Hepatocyte (in vitro differentiated cells): ENCODE measurements at places on chromosomes 2 and 18. TPM values are rescaled to one million over a fixed set of nuclear protein-coding genes. Genes with fewer than 3 reads are reported as not detected.

NEB gene
- 2.2 and 3.3 TPM in 2 replicates for total RNA-seq

UGT1A6 gene
- 3.4 and 3.6 TPM in 2 replicates for total RNA-seq

FSIP2 gene
- total RNA-seq, result 8.6 and 9.4 TPM in 2 replicates

MTCL1 gene
- 16.5 and 19.7 TPM in 2 replicates for total RNA-seq

ERFE gene
- 0.27 TPM in 1 of 2 replicates, not detected in the other for total RNA-seq

DNA sequence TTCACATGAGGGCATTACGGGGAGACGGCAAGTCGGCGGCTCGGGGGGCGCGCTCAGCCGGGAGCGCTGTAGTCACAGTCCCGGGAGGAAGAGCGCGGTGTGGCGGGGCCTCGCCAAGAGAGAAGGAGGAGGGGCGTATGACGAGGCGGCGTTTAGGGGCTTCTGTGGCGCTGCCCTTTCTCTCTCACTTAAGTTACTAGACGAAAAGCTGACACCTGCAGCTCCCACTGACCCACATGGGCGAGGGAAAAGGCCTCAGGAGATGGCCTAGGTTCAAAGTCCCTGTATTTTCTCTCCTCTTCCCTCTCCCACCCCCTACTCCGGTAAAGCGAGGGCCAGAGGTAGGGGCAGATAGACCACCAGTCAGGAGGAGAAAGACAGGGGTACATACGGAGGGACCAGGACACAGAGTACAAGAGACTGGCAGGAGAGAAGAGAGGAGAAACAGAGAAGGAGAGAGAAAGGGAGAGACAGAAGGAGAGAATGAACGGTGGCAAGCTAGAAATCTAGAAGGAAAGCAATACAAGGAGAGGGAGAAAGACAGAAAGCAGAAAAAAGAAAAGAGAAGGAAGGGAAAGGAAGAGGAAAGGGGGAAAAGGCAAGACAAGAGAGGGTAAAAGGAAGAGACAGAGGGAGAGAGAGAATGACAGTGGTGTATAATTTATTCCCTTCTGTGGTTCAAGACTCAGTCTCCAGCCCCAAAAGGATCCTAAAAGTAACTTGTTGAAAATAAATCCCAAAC lies 3.8 kb downstream of the SIX2 start:
- H3K36me3 ChIP-seq, result no peaks in the 10 kb centered on the region
- H3K4me3 ChIP-seq, result peak overlapping the region; percentile 26
- peaks cover 24% of the 10 kb centered on the region for H3K4me1 ChIP-seq
- H3K27me3 ChIP-seq, result peaks cover 91% of the 10 kb centered on the region
- no peak for DNase-seq

DNA sequence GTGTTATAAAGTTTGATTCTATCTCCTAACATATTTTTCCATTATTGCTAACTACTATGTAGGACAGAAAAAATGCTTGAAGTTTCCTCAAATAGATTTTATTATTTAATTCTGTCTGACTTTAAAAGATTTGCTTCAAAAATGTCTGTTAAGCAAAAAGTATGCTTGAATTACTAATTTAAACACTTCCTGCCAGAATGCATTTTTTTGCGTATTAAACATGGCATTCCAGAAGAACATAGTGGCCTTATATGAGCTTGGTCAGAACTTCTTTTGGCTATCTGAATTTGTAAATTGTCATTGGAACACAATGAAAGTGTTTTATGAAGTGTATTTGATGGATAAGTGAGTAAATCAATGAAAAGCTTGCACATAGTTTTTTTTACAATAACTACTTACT lies 37.8 kb downstream of the MBD5 start:
- no peaks in the 10 kb centered on the region for H3K36me3 ChIP-seq
- no peak for DNase-seq
- no peaks in the 10 kb centered on the region for H3K4me1 ChIP-seq
- no peak overlapping the region for H3K27ac ChIP-seq
- H3K4me3 ChIP-seq, result no peak overlapping the region
- no peaks in the 10 kb centered on the region for H3K27me3 ChIP-seq

GRCh38 chr18:14767474-14767873 lies 19.5 kb downstream of the ANKRD30B start:
- H3K36me3 ChIP-seq, result no peaks in the 10 kb centered on the region
- H3K4me1 ChIP-seq, result no peaks in the 10 kb centered on the region
- H3K27ac ChIP-seq, result no peak overlapping the region
- H3K4me3 ChIP-seq, result no peak overlapping the region

DNA sequence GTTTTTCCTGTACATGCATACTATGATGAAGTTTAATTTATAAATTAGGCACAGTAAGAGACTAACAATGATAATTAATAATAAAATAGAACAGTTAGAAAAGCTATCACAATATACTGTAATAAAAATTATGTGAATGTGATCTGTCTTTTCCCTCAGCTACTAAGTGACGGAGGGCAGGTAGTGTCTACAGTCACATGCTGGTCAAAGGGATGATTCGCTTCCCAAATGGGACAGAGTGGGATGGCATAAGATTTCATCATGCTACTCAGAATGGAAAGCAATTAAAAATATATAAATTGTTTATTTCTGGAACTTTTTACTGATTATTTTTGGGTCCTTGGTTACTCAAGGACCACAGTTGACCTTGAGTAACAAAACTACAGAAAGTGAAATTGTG lies 71.5 kb downstream of the DAW1 start:
- H3K4me1 ChIP-seq, result no peaks in the 10 kb centered on the region
- no peak overlapping the region for H3K4me3 ChIP-seq
- H3K36me3 ChIP-seq, result no peaks in the 10 kb centered on the region
- H3K27ac ChIP-seq, result no peak overlapping the region
- H3K27me3 ChIP-seq, result no peaks in the 10 kb centered on the region
- DNase-seq, result no peak

GRCh38 chr18:7616661-7617060 lies 49.5 kb downstream of the PTPRM start:
- no peaks in the 10 kb centered on the region for H3K36me3 ChIP-seq
- no peak for DNase-seq
- H3K4me3 ChIP-seq, result no peak overlapping the region
- H3K4me1 ChIP-seq, result peaks cover 17% of the 10 kb centered on the region
- H3K27me3 ChIP-seq, result no peaks in the 10 kb centered on the region

GRCh38 chr2:230898713-230899091 lies 26.3 kb downstream of the GPR55 start:
- H3K27me3 ChIP-seq, result peaks cover 3% of the 10 kb centered on the region
- H3K4me3 ChIP-seq, result no peak overlapping the region
- H3K36me3 ChIP-seq, result no peaks in the 10 kb centered on the region
- H3K4me1 ChIP-seq, result peaks cover 6% of the 10 kb centered on the region
- no peak for DNase-seq
- H3K27ac ChIP-seq, result no peak overlapping the region

DNA sequence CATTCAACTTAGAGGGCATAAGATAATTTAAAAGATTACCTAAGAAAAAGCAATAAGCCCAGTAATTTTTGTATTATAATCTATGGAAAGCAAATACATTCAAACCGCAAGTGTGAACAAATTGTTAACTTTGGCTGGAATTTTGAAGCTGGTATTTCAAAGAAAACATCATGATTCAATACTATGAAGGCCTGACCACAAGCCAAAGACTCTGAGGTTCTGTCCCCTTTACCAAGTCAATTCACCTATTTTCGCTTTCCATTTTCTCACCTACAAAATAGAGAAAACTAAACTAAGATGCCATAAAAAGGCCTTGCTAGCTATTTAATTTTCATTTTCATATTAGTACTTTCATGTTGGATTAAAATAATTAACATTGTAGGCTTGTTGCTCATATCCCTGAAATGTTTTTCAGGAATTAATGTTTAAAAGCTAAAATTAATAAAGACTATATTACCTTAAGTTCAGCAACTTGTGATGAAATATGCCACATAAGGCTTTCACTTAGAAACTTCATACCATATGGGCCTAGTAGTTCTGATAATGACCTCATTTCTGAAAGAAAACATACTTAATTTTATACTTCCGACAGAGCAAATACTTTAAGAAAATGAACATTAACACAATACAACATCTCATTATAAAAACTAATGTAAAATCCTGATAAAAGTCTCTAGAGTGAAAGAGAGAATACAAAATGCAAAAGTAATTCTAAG lies 85.7 kb upstream of the FRZB start:
- peaks cover 4% of the 10 kb centered on the region for H3K36me3 ChIP-seq
- H3K27me3 ChIP-seq, result no peaks in the 10 kb centered on the region
- H3K4me1 ChIP-seq, result no peaks in the 10 kb centered on the region

GRCh38 chr2:150561076-150561475 lies 73.6 kb upstream of the RND3 start:
- no peak overlapping the region for H3K27ac ChIP-seq
- no peak for DNase-seq
- H3K36me3 ChIP-seq, result no peaks in the 10 kb centered on the region
- no peak overlapping the region for H3K4me3 ChIP-seq
- no peaks in the 10 kb centered on the region for H3K4me1 ChIP-seq
- no peaks in the 10 kb centered on the region for H3K27me3 ChIP-seq

GRCh38 chr2:216578325-216578724 lies 54.9 kb upstream of the IGFBP2 start:
- H3K4me3 ChIP-seq, result no peak overlapping the region
- DNase-seq, result no peak
- no peaks in the 10 kb centered on the region for H3K36me3 ChIP-seq
- peaks cover 7% of the 10 kb centered on the region for H3K4me1 ChIP-seq
- no peak overlapping the region for H3K27ac ChIP-seq

DNA sequence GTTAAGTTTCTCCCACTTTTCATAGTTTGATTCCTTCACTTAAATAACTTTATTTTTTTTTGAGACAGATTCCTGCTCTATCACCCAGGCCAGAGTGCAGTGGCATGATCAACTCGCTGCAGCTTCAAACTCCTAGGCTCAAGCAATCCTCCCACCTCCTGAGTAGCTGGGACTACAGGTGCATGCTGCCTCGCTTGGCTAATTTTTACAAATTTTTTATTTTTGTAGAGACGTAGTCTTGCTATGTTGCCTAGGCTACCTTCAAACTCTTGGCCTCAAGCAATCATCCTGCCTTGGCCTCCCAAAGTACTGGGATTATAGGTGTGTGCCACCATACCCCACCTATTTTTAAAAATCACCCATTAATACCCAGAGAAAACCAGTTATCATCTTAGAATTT lies 14.2 kb upstream of the WIPF1 start:
- no peak overlapping the region for H3K27ac ChIP-seq
- no peak for DNase-seq
- H3K4me1 ChIP-seq, result peaks cover 25% of the 10 kb centered on the region
- H3K4me3 ChIP-seq, result no peak overlapping the region
- H3K36me3 ChIP-seq, result no peaks in the 10 kb centered on the region
